ENCODE measurements at places on chromosomes 3 and 15. TPM values are rescaled to one million over a fixed set of nuclear protein-coding genes. Genes with fewer than 3 reads are reported as not detected.

DNA sequence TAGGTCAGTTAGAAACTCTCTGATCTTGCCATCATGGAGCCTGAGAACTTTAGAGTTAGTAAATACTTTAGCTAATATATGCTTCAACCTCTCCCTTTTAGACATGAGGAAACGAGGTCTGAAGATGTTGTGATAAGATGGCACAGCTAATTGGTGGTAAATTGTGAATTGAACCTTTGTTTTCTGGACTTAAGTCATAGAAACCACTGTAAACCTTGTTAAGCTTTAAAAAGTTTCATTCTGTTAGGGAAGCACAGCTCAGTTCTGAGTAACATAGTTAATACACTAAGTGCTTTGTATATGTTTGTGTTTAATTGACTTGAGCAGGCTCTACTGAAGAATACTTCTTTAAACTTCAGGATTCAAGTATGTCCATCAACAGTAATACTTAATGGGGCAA, 108.6 kb downstream of the AKAP13 start:
- peak overlapping the region; percentile 43 for H3K27ac ChIP-seq
- H3K27me3 ChIP-seq: no peaks in the 10 kb centered on the region
- peak; percentile 75 for DNase-seq
- H3K4me1 ChIP-seq: peaks cover 16% of the 10 kb centered on the region
- no peak overlapping the region for H3K4me3 ChIP-seq

GRCh38 chr3:180002006-180002405, 34.7 kb downstream of the PEX5L start:
- no peak for DNase-seq
- no peak overlapping the region for H3K4me3 ChIP-seq
- H3K36me3 ChIP-seq: no peaks in the 10 kb centered on the region
- H3K27me3 ChIP-seq: no peaks in the 10 kb centered on the region
- H3K27ac ChIP-seq: no peak overlapping the region

DNA sequence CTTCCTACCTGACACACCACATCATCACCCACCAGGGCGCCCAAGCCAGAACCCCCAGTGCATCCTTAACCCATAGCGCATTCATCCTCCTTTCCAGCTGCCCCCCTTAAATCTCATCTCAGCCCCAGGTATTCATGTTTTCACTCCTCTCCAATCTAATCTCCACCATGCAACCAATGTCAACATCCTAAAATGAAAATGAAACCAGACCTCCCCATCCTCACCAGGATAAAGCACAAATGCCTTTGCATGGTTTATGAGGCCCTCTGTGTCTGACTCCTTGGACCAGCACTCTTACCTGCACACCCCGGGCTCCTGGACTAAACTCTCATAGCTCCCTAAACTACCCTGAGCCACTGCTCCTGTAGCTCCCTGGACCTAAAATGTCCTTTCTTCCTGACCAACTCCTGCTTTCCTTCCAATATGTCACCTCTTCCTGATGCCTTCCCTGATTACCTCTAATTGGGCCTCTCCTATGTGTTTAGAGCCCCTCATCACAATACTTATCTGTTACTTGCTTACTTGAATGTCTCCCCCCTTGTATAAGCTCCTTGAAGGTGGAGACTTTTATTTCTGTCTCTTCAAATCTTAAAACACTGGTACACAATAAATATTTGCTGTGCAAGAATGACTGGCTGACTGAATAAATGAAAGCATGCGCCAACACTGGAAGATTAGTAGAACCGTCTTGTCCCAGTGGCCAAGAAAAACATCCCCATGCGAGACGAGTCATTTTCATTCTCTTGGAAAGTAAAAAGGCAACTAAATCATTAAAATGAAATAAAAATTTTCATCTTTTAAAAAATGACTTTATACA, 142.5 kb downstream of the XXYLT1 start:
- H3K27me3 ChIP-seq: no peaks in the 10 kb centered on the region
- no peak for DNase-seq
- no peak overlapping the region for H3K4me3 ChIP-seq
- H3K36me3 ChIP-seq: no peaks in the 10 kb centered on the region
- no peak overlapping the region for H3K27ac ChIP-seq

The NOX5 gene
- polyA plus RNA-seq: 0.16 TPM

- peaks cover 12% of the 10 kb centered on the region for H3K4me1 ChIP-seq
- DNase-seq: no peak
- no peaks in the 10 kb centered on the region for H3K36me3 ChIP-seq
- H3K27ac ChIP-seq: no peak overlapping the region
These were observed 1.6 kb upstream of the ARL8B start for GRCh38 chr3:5120446-5120845.

The TRMT10C gene
- 27.5 TPM for polyA plus RNA-seq

DNA sequence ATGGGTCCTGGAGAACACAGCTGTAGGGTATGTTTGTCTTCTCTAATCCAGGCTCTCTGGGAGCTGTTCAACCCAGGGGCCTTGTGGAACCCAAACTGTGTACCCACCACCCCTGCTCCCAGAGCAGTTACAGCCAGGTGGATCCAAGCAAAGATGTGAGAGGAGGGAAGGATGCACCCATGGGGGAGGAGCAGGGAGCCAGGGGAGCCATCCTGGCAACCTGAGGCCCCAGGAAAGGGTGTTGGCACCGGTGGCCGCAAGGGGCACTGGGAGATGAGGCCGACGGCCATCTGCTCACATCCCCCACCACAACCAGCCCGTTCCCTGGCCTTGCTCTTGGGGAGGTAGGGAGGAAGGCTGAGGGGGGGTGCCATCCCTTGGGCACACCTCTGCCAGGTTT, 43.2 kb downstream of the CMTM6 start:
- no peaks in the 10 kb centered on the region for H3K27me3 ChIP-seq
- no peak overlapping the region for H3K4me3 ChIP-seq

DNA sequence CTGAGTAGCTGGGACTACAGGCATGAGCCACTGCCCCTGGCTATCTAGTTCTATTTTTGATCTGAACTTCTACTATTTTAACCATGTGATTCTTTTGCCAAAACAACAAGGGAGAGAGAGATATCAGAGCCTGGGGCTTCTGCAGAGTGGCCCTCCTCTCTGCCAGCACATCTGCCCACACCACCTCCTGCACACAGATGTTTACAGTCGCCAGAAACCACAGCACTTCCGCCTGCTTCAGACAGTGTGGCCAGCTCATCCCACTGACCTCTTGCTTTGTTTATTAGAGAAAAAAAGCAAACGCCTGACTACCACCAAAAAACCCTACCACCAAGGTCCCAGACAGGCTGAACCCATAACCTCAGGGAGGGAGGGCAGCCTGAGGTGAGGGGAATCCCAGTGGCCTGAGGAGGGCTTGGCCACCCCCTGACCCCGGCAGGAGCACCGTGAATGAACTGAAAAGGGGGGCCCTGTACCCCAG, 85.9 kb upstream of the ABHD2 start:
- DNase-seq: no peak
- no peak overlapping the region for H3K4me3 ChIP-seq
- no peaks in the 10 kb centered on the region for H3K4me1 ChIP-seq
- no peak overlapping the region for H3K27ac ChIP-seq

DNA sequence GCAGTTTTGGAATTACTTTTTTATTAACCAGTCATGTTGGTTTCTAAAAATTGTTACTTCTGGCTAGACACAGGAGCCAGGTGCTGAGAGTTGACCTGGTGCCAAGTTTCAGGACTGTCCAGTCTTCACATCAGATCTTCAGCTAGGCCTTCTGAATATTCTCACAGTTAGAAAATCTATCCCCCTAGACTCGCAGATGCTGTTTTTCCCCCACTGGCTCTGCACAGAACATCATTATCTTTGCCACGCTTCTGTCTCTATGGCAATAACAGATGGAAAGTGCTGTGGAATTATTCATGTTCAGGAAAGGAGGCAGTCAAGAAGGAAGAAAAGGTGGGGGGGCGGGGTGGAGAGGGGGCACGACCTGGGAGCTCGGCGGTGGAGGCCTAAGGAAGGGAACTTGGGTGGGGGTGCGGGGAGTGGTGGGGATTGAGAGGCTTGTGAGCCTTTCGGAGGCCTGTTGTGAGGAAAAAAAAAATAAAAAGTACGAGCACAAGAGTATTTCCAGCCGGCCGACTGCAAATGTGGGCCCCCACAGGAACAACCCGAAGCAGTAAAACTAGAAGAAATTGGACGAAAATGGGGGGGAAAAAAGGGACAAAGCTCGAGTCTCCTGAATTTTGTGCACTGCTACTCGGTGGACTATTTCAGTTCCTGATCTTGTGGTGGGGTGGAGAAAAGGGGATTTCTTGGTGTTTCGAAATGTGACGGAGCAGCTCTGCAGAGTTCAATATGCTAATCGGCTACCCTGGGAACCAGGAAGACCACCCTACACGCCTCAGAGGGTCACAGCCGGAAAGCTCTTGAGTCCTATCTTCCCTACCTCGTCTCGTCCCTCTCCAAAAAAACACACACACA, 1.5 kb upstream of the SKIL start:
- H3K36me3 ChIP-seq: peaks cover 7% of the 10 kb centered on the region
- H3K4me1 ChIP-seq: peaks cover 9% of the 10 kb centered on the region
- no peaks in the 10 kb centered on the region for H3K27me3 ChIP-seq
- DNase-seq: peak; percentile 70

DNA sequence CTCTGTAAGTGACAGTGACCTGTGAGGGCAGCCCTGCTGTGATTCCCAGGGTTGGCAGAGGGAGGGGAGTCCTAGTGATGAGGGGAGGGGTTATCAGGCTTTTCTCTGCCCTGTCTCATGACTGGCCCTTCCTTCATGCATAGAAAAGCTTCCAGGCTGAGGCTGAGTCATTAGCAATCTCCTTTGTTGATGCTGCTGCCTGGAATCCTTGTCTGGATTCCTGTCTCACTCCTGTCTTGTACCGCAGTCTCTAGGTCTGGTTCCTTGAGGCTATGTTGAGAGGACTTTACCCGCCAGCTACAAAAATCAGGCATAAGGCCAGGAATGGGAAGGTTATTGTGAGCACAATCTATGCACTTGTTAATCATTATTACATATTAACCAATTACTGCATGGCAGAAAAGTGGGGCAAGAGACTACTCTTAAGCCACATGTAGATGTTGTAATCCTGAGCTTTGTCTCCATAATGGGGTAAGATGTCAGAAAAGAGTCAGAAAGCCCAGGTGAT, 7.2 kb downstream of the KLHL6 start:
- peak; percentile 95 for DNase-seq
- H3K4me3 ChIP-seq: no peak overlapping the region
- no peaks in the 10 kb centered on the region for H3K36me3 ChIP-seq

The EFHB gene
- 0.46 TPM for polyA plus RNA-seq

DNA sequence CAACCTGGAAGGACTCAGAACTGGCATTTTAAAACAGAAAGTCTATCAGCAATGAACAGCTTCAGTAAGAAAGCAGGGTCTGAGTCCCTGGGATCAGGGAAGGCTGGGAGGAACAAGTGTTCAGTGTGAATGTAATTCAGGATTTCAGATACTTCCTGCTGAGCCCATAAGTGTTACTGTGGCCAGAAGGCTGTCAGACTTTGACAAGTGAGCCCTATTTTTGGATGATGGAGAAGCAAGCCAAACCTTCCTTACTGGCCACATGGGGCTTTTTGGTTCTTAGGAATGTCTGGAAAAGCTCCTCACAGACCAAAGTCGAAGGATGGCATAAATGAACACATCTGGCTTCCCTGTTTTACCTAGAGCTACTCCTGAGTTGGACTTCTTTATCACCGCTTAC, 157.2 kb downstream of the BBX start:
- H3K27me3 ChIP-seq: no peaks in the 10 kb centered on the region
- H3K27ac ChIP-seq: no peak overlapping the region
- no peak for DNase-seq
- no peak overlapping the region for H3K4me3 ChIP-seq
- H3K4me1 ChIP-seq: no peaks in the 10 kb centered on the region
- H3K36me3 ChIP-seq: no peaks in the 10 kb centered on the region

DNA sequence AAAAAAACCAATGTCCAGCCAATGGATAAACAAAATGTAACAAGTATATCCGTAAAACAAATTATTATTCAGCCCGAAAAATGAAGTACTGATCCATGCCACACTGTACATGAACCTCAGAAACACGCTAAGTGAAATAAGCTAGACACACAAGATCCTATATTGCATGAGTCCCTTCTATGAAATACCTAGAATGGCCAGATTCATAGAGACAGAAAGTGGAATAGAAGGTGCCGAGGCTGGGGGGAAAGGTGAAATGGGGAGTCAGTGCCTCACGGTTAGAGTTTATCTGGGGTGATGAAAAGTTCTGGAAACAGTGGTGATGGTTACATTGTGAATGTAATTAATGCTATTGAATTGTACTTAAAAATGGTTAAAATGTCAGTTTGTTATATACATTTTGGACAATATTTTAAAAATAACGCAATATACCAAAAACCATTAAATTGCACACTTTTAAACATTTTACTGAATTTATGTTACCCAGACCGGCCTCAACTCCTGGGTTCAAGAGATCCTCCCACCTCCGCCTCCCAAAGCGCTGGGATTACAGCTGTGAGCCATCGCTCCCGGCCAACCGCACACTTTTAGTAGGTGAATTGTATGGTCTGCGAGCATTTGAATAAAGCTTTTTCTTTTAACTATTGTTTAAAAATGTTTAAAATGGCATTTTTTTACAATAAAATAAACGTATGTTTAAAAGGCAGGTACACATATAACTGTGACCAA, 2.1 kb downstream of the RNF168 start:
- H3K4me1 ChIP-seq: peaks cover 7% of the 10 kb centered on the region
- H3K36me3 ChIP-seq: no peaks in the 10 kb centered on the region
- no peaks in the 10 kb centered on the region for H3K27me3 ChIP-seq
- peak; percentile 19 for DNase-seq
- H3K27ac ChIP-seq: no peak overlapping the region

DNA sequence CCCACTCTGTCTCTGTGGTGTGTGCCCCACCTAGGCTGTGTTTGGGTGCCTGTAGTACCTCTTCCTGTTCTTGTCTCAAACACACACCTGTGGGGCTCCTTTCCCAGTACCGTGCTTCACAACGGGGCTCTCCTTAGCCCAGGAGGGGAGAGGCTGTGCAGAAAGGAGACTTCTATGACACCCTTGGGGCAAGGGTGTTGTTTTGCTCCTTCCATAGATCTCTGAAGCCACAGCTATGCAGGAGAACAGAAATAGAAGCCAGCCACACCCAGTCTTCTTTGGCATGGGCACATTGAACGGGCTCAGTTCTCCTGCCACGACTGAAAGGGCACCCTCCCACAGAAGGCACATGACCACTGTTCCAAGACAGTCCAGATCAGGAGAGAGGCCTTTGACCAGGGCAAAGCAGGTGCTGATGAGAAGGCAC, 74.3 kb downstream of the LIPC start:
- DNase-seq: peak; percentile 47
- H3K4me1 ChIP-seq: peaks cover 12% of the 10 kb centered on the region
- H3K4me3 ChIP-seq: no peak overlapping the region
- no peak overlapping the region for H3K27ac ChIP-seq
- H3K27me3 ChIP-seq: no peaks in the 10 kb centered on the region

The CYP8B1 gene
- polyA plus RNA-seq: 0.75 TPM

- no peak overlapping the region for H3K27ac ChIP-seq
- H3K4me3 ChIP-seq: no peak overlapping the region
- H3K27me3 ChIP-seq: no peaks in the 10 kb centered on the region
- peaks cover 18% of the 10 kb centered on the region for H3K36me3 ChIP-seq
- no peaks in the 10 kb centered on the region for H3K4me1 ChIP-seq
- no peak for DNase-seq
These were observed 264.3 kb downstream of the PLCL2 start for GRCh38 chr3:17149076-17149475.

- no peak for DNase-seq
- H3K27me3 ChIP-seq: no peaks in the 10 kb centered on the region
- no peak overlapping the region for H3K27ac ChIP-seq
- H3K36me3 ChIP-seq: no peaks in the 10 kb centered on the region
- H3K4me3 ChIP-seq: no peak overlapping the region
- H3K4me1 ChIP-seq: no peaks in the 10 kb centered on the region
These were observed 464.3 kb upstream of the AGTR1 start for GRCh38 chr3:148233403-148233802.

The NBEAL2 gene
- polyA plus RNA-seq: 40.8 TPM
